Activated naive CD8-positive, alpha-beta T cell treated with anti-CD3 and anti-CD28 coated beads for 36 hours (primary cell): ENCODE measurements at places on chromosomes 11 and 22.

- DNase-seq, result no peak
Measured at GRCh38 chr11:117979481-117980211, 6.5 kb upstream of the IL10RA start.

- DNase-seq, result no peak
Measured at GRCh38 chr11:69525516-69526452, 44.3 kb downstream of the LINC01488 start.

GRCh38 chr11:10351765-10352641 lies 47.1 kb downstream of the ADM start:
- DNase-seq, result no peak

DNA sequence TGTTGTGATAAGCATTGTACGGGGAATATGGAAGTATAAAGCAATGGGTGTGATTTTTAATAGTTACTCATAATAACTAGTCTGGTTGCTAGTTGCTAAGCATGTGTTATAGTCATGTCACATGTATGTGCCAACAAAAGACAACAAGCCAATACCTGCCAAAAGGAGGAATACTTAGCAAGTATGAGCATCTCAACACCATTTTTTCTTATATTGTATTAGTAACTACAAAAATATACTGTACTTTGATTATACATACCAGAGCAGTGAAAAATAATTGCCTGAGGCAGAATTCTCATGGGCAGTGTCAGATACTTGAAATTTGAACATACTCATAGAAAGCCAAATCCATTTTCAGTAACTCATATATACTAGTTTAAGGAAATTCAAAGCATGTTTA lies 62.4 kb upstream of the ALKBH3 start:
- DNase-seq, result no peak

DNA sequence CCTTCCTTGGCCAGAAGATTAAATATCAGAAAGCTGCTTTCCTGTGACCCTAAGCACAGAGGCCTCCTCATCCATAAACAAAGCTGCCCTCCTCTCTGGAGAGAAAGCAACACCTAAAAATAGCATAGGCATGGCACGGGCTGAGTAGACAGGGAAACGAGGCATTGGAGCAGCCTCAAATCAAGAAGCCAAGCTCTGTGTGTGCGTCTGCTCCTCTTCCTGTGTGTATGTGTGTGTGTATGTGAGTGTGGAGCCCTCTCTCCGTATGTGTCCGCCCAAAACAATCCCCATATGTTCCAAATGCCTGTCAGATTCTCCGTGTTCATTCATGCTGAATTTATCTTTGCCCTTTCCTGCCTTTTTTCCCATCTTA lies 24.0 kb downstream of the KCNJ5 start:
- DNase-seq, result no peak

DNA sequence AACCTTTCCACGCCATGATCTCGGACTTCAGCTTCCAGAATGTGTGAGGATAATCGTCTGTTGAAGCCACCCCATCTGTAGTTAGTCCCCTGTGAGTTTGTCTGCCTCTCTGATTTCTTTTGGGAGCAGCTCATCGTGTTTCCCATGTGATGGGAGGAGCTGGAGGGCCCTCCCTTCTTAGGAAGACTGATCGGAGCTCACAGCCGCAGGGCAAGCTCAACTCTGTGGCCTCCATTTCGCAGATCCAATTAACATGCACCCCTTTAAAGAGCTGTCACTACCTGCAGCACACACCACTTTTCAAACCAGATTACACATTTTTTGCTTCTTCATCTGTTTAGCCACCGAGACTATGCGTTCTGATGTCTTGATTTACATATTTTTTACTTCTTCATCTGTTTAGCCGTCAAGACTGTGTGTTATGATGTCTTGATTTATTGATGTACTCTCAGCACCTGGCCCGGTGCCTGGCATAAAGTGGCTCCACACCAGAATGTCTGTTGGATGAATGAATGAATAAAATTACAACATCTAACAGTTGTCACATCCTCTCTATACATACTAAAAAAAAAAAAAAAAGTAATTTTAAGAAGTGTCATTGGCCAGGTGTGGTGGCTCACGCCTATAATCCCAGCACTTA lies 14.9 kb upstream of the PPFIA1 start:
- no peak for DNase-seq

DNA sequence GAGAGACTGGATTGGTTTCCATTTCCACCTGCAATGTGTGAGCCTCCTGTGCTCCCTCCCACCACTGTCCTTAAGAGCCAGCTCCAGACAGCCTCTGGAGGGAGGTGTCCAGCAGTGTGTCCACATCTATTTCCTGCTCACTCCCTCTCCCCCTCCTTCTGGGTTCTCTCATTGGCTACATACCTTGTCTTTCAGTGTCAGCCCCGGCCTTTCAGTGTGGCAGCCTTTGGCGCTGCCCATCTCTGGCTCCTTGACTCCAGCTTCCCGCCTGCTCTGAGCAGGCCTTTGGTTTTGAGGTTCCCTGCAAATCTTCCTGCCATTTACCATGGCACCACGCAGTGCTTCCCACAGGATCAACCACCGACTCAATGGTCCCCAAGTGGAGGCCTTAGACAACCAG lies 19.0 kb upstream of the PTPRJ start:
- DNase-seq, result no peak

GRCh38 chr11:61895046-61895717 lies 3.8 kb upstream of the FADS3 start:
- DNase-seq, result no peak

- no peak for DNase-seq
Measured at GRCh38 chr11:63805844-63806415, 7.3 kb upstream of the SPINDOC start.

- no peak for DNase-seq
Measured at GRCh38 chr11:1353383-1354124, 36.2 kb upstream of the BRSK2 start.

GRCh38 chr11:121944556-121945230 lies 171.3 kb downstream of the BLID start:
- DNase-seq, result no peak

DNA sequence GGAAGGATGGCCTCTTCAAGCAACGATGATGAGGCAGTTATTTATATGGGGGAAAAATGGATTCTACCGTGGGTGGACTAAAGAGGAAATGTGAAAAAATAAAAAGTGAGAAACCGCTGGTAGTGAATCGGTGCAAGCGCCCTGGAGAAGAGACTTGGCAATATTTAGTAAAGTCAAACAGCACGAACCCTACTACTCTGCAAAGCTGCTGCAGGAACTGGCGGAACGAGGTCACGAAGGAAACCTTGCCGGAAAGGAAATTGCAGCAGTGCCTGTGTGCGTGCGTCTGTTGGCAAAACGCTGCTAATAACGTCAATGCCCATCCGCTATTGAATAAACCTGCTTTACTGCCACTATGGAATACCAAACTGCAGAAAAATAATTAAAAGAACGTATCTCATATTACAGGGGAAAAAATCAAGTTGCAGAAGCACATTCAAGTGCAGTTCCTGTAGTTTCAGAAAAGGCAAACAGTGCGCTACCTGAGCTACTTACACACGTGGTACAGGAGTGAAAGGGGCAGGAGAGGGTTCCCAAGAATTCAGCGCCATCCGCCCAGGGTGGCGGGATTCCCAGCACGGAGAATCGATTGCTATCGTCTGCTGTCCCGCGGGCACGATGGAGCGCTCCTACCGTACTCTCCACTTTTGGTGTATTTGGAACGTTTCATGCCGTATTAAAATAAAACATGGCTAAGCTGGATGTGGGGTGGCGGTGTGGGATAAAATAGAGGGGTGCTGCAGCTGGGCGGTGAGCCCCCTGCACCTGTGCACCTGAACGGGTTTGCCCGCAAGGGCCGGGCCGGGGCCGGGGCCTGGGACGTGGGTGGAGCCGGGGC lies 585 bp upstream of the NADSYN1 start:
- DNase-seq, result peak; percentile 63

- DNase-seq, result peak; percentile 90
Measured at GRCh38 chr22:37538590-37539357, 19.6 kb upstream of the CARD10 start.

DNA sequence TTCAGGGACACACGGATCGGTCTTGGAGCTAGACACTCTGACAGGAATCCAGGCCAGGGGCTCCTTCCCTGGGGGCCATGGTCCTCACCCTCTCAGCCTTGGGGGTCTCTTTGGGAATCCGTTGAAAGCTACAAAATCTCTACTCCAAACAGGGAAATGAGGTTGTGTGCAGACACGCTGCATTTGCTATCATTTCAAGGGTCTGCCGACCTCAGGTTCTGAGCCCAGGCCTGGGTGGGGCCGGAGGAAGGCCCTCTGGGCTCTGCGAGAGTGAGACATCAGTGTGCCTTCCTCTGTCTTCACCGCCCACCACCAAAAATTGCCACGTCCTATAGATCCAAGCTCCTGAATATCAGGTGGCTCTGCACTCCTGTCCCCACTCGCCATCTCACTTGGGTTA lies 74.4 kb upstream of the FGF3 start:
- DNase-seq, result no peak

GRCh38 chr11:44740967-44741366 lies 14.2 kb downstream of the TSPAN18 start:
- no peak for DNase-seq

DNA sequence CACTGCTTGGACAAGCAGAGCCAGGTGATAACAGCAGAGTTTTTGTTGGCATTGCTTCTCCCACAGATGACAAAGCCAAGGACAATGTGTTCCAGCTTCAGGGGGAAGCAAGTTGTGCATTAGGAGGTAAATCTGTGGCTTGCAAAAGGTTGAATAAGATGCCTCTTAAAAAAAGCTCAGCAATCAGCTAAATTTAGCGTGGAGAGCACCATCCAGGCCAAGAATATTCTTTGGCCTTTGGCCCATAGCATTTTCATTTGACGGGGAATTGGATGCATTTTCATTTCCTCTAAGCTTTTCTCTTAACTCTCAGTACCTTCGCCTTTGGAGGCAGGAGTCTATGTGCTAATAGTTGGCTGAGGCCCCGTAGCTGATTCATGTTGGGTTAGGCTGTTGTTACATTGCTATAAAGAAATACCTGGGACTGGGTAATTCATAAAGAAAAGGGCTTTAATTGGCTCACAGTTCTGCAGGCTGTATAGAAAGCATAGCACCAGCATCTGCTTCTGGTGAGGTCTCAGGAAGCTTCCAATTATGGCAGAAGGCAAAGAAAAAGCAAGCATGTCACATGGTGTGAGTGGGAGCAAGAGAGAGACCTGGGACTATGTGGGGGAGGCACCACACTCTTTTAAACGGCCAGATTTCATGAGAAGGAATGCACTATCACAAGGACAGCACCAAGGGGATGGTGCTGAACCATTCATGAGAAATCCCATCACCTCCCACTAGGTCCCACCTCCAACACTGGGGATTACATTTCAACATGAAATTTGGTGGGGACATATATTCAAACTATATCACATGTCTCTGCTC lies 350.1 kb upstream of the C11orf87 start:
- DNase-seq, result no peak

DNA sequence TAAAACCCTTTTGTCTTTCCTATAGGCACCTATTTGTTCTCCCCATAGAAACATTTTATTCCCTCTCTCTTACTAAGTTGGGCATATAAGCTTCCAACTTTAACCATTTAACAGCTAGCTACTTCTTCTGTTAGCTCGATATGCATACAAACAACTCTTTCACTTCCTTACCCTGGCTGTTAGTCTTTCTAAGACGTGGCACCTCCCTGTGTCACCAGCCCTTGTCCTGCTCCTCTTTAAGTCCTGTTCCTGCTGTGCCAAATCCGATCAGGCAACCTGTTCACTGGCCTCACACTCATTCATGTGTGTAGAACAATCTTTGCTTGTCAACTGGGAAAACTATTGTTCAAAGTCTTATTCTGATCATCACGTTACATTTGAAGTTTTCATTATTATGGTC lies 1376.1 kb upstream of the TENM4 start:
- DNase-seq, result no peak

DNA sequence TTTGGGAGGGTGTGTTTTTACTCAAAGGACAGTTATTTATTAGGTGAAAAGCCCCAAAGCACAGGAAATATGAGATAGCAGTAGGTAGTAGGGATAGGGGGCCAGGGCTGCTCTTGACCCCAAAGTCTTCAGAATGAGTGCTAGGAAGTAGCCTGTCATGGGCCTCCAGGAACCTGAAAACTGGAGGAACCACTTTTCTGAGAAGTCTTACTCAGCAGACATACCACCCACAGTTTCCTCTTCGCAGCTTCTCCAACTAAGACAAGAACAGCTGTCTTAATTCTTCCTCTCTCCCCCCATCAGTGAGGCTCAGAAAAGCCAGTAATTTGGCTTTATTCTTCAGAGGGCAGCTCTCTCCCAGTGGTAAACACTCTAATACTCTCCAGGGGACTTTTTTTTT lies 84.0 kb upstream of the CTSC start:
- peak; percentile 33 for DNase-seq

DNA sequence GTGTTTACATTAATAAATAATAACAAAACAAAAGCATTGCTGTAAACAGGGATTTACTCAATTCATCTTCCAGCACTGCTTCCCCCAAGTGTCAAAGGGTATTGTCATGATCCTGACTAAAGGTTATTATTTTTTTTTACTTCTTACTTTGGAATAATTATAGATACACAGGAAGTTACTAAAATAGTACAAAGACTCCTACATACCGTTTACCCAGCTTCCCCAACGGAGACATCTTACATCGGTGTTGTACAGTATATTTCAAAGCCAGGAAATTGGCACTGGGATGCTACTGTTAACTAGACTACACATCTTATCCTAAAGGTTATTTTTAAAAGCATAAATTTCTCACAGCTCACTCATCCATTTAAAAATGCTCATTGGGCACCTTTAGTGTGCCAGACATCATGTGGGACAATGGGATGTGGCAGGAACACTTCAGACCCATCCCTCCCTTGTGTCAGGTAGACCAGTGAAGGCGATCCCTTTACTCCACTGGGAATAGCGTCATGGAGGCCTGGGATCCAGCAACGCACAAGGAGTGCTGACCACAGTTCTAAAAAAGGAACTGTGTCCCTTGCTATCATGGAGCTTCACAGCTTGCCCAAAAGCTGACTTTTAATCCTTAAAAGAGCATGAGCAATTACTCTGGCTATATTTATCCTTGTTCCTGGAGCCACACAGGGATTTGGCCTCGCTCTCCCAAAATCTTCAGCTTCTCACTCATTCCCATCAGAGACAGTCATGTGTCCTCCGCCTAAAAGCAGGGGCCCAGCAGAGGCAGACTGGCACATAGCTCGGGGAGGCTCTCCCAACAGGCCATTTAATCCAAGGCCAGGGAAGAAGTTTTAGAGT lies 3.1 kb upstream of the IRAG1 start:
- DNase-seq, result no peak

DNA sequence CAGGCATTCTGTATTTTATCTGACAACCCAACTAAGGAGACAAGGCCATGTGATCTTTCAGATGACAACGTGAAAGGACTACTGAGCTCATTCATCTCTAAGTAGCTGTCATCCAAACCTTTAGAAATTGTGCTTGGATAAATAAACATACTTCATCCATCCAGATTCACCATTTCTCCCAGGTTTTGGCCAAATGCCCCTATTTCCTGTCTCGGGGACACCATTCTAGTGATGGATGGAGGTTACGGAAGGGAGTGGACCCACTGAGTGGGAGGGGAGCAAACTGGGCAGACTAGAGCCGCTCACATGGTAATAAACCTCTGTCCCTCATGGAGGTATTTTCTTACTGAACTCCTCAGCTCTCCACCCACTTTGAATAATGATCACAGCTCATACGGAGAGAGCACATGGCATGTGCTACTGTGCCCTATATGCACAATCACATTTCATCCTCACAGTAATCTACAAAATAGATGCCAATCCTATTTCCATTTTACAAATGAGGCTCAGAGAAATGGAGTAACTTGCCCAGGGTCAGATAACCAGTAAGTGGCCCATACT lies 114.4 kb downstream of the SLC1A2 start:
- no peak for DNase-seq
